ENCODE measurements at places on chromosomes 12 and 14.

DNA sequence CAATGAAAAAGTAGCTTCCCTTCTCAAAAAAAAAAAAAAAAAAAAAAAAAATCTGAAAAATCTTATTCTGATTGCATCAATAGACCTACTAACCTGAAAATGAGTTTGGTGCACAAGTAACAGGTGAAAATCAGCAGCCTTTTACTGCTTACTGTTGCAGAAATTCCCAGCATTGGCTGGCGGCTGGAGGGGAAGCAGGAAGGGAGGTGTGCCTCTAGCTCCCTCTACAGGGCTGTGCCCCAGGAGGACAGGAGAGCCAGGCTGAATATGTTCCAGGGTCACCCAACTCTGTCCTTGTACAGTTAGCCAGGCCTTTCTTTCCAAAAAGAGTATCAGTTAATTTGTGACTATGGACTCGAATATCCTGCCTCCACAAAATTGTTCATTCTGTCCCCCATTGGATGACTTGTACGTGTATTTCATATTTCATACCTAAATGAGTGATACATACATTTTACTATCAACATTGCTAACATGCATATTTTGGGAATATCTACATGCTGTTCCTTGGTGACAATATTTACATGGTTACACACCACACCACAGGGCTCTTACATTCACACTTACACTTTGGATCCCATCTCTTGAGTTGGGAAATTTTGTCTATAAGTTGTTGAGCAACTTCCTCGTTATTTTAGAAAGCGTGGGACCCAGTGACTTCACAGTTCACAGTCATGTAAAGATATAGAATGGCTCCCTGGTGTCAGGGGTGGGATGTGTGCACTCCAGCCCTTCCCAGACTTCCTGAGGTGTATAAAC is 124.8 kb downstream of the SAMD4A start:
- peak; percentile 83 for DNase-seq

DNA sequence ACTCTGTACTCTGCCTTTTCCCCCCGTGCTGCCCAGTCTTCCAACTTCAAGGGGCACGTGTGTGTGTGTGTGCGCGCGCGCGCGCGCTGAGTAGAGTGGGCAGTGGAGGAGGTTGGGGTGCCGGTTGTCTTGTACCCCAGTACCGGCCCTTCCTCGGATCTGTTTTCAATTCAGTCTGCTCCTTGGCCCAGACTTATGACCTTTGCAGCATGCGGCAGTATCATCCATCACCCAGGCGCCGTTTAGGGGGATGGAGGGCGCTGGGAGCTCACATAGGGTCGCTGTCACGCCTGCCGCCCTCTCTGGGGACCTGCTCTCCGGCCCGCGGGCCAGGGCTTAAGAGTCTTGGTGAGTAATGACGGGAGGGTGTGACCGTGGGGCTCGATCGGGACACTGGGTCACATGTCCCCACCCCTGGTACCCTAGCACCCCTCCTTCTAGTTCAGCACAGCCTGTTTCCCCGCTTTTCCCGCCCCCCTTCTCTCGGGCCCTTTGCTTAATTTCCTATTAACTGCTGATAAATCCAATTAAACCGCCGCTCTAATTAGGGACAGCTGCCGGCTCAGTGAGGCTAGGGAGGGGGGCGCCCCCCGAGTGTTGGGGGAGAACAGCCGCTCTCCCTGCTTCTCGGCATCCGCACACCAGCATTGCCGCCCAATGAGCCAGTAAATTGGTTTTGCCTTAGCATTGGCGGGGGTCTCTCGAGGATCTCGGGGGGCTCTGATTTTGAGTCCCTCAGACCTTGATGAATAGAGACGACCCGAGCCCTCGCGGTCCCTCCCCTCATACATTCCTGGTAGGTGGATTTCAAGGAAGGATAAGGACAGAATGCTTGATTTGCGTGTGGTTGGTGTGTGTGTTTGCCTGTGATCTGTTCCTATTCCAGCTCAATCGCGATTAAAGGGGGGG is 9.3 kb downstream of the STAC3 start:
- DNase-seq: no peak

GRCh38 chr12:569803-570434 is 93.3 kb downstream of the NINJ2 start:
- peak; percentile 90 for DNase-seq

DNA sequence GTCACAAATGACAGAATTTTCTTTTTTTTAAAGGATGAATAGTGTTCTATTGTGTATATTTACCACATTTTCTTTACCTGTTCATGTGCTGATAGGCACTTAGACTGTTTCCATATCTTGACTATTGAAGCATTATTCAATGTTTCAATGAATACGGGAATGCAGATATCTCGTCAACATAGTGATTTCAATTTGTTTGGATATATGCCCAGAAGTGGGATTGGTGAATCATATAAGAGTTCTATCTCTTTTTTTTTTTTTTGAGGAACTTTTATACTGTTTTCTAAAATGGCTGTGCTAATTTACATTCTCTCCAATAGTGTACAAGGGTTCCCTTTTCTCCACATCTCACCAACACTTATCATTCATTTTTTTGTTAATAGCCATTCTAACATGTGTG is 97.9 kb upstream of the FAR2 start:
- no peak for DNase-seq

GRCh38 chr12:123643911-123644310 is 10.3 kb downstream of the GTF2H3 start:
- no peak for DNase-seq

GRCh38 chr14:101521473-101521915 is 39.8 kb upstream of the DIO3 start:
- no peak for DNase-seq

- DNase-seq: no peak
Observed at GRCh38 chr14:106422066-106422465, 895.7 kb downstream of the TMEM121 start.

- no peak for DNase-seq
Observed at GRCh38 chr14:58836303-58836974, 198.7 kb downstream of the DACT1 start.

- no peak for DNase-seq
Observed at GRCh38 chr12:8466241-8466640, 10.5 kb downstream of the CLEC6A start.

All from cardiac muscle cell (in vitro differentiated cells and primary cell).